ENCODE measurements at places on chromosomes 16 and 17. TPM values are rescaled to one million over a fixed set of nuclear protein-coding genes. Genes with fewer than 3 reads are reported as not detected.

- no peaks in the 10 kb centered on the region for H3K36me3 ChIP-seq
- peak; percentile 60 for DNase-seq
- peak overlapping the region; percentile 84 for H3K4me3 ChIP-seq
- H3K27me3 ChIP-seq, result no peaks in the 10 kb centered on the region
- H3K4me1 ChIP-seq, result peaks cover 50% of the 10 kb centered on the region
- H3K27ac ChIP-seq, result peak overlapping the region; percentile 98
These were observed 2.0 kb downstream of the KDM6B start for GRCh38 chr17:7835814-7836595.

GRCh38 chr16:88274847-88275246, 107.9 kb upstream of the ZNF469 start:
- H3K27ac ChIP-seq, result no peak overlapping the region
- H3K36me3 ChIP-seq, result no peaks in the 10 kb centered on the region
- no peaks in the 10 kb centered on the region for H3K27me3 ChIP-seq
- no peak for DNase-seq

The SPIRE2 gene
- 3.3 TPM for total RNA-seq

The CDK5R1 gene
- total RNA-seq, result 21.2 TPM
